ENCODE measurements at places on chromosomes 4 and X.

DNA sequence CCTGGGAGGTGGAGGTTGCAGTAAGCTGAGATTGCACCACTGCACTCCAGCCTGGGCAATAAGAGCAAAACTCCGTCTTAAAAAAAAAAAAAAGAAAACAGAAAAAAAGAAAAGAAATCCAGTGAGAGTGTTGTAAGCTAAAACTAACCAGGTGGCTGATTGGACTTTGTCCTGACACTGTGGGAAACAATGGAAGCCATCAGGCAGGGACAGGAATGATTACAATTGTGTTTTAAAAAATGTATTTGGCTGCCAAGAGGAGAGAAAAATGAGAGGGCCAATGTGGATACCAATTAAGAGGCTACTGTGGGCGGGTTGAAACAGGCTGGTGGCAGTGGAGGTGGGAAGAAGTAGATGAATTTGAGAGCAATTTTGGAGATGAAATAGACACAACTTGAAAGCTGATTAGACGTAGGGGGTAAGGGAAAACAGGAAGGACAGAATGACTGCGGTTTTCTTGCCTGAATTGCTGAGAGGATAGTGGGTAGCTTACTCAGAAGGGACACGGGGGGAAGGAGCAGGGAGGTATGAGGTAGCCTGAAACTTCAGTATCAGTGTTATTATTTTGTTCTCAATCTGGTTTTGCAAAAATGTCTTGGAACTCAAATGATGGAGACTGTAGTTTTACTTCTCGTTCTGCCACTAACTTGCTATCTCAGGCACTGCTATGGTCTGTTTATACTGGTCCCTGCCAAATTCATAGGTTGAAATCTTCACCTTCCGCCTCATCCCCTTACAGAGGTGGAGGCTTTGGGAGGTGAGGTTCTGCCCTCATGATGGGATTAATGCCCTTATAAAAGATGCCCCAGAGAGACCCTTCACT lies 45.6 kb upstream of the CHRNA9 start:
- DNase-seq: peak; percentile 53

DNA sequence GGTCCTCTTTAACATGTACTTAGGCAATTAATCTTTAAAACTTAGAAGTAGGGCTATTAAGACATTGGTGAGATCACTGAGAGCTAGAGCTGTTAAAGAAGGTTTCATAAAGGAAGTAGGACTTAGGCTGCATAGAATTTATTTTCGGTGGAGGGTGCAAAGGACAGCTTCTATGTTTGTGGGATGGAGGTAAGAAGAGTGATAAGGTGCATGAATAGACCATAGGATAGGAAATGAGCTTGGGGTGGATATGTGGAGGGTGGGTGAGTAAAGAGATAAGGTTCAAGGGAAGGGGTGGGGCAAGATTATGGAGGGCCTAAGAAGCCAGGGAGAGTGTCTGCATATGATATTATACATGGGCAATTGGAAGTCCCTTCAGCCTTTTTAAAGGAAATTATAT lies 15.9 kb downstream of the RTL9 start:
- no peak for DNase-seq

DNA sequence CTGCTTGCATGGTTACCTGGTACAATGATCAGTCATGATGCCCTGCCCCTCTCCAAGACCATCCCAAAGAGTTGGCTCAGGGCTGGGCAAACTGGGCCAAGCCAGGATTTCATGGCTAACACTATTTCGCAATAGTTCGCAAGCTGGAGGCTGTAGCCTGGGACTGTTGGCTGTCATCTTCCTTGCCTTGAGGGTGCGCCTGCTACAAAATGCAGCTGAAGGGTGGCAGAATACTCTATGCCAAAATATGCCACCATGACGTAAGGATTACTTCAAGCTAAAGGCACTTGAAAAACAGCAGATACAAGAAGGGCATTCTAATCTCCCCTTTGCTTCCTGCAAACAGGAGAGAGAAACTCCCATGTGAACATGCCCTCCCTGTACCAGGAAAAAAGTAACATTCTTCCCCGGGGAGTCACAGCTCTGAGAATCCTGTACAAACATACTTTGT lies 21.0 kb downstream of the SAT1 start:
- DNase-seq: no peak

DNA sequence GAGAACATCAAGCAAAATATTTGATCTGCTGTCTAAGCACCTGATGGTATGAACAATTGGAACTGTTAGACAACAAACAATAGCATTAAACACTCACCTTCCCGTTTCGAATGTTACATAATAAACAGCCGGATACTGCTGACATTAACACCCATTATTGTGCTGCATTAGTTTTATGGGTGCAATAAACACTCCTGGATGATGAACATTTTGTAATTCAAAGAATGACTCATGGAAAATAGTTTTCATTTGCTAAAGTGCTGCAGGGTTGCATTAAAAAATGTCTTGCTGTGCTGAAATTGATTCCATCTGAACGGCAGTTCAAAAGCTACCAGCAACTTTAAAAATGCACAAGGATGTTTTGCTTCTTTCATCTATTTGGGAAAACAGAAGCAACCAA lies 100.8 kb upstream of the SORBS2 start:
- DNase-seq: no peak

DNA sequence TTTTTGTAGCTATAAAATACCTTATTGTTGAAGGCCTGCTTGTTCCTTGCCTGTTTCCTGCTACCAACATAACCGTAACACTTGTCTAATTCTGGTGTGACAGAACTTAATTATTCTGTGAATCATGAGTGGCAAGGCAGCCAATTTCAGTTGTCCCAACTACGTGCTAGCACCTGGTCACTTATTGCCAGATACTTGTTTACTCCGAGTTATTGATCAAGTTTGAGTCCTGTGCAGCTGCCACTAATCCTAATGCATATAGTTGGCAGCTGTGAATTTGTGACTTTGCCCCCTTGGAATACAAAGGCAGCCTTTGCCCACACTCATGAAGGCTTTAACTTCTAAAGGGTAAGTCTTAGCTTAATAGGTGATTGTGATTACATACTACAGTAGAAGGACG lies 7.8 kb upstream of the RNF128 start:
- DNase-seq: no peak
